Stimulated activated CD4-positive, alpha-beta T cell treated with anti-CD3 and anti-CD28 coated beads, Interleukin-12 subunit alpha, Interleukin-12 subunit beta, amount 100 ng/mL, for 48 hours (primary cell): ENCODE measurements at places on chromosomes 5 and 9.

- DNase-seq = no peak
Observed at GRCh38 chr5:107418902-107419301, 251.8 kb downstream of the EFNA5 start.

DNA sequence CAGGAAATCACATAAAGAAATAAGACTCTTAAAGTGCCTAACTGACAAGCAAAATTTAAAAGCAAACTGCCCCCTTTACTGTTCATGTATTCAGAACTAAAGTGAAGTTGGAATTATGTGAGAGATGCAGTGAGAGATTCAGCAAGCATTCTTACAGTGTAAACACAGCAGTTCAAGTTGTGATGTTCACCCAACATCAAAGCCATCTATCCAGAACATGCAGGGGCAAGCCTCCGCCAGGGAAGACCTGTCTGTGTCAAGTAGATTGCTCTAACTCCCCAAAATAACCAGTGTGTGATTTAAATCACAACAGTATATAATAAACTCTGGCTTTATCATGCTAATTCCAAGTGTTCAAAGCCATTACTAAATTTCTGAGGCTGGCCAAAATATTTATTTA, 233.3 kb downstream of the BNC2 start:
- DNase-seq = no peak

- DNase-seq = no peak
Observed at GRCh38 chr9:9631284-9631683, 981.5 kb downstream of the PTPRD start.

DNA sequence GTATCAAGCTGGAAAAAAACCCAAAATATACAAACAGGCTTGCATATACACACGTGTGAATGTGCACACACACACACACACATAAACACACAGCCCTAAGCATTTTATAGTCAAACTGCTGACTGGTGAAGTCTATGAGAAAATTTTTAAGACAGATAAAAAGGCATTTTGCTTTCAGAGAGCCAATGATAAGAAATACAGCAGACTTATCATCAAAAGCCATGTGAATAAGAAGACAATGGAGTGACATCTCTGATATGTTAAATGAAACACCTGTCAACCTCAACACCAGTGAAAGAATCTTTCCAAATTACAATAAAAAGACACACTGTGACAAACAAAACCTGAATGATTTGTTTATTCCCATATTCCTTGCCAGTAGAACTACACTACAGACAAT, 233.3 kb downstream of the CDH9 start:
- no peak for DNase-seq

- DNase-seq = no peak
Observed at GRCh38 chr9:110088099-110088498, 119.9 kb downstream of the C9orf152 start.

DNA sequence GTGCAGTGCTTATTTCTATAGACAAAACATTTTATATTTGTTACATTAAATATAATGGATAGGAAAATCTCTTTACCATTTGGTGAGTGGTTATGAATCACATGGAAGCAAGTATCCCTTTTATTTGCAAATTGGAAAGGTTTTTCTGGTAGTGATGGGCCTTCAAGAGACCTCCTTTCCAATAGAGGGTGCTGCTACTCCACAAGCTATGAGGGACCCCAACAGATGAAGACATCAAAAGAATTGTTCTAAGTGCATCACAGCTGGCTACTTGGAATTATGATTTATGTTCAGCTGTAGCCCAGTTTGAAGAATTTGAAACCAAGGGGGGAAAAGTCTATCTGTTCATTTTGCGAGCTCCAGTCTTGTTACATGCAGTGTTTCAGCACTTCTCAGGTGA, 493.7 kb upstream of the SGCD start:
- no peak for DNase-seq

DNA sequence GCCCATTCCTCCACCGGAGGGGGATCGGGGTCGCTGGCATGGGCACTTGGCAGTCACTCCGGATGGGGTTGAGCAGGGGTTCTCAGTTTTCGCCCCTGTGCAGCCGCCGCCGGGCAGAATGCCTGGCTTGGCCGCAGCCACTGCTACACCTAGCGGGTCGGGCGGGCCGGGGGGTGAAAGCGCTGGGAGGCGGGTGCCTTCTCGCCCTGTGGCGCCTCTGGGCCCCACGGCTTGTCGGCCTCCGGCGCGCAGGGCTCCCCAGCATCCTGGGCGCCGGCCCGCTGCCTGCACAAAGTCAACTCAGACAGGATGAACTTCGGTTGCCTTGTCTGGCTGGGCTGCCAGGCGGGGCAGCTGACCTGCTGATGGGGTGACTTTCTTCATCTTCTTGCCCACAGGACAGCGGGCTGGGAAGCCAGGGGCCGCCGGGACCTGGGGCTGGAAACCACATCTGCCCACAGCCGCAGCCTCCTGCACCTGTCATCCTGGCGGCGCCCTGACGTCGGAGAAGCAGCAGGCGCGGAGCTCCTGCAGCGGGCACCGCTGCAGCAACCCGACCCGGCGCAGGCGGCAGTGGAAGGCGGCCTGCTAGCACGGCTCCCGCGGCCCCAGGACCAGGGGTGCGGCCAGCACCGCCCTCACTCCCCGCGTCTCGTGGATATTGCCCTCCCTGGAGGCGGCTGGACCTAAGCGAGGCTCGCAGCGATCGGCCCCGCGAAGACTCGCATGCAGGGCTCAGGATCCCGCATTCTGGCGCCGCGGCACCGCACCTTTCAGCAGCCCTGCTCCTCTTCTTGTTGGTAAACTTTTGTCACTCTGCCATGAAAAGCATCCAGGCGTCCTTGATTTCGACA, 1.3 kb upstream of the ANKRD18A start:
- DNase-seq = peak; percentile 23

GRCh38 chr5:143955141-143955540, 143.2 kb downstream of the HMHB1 start:
- no peak for DNase-seq
